ENCODE measurements at places on chromosomes 1 and 21.

DNA sequence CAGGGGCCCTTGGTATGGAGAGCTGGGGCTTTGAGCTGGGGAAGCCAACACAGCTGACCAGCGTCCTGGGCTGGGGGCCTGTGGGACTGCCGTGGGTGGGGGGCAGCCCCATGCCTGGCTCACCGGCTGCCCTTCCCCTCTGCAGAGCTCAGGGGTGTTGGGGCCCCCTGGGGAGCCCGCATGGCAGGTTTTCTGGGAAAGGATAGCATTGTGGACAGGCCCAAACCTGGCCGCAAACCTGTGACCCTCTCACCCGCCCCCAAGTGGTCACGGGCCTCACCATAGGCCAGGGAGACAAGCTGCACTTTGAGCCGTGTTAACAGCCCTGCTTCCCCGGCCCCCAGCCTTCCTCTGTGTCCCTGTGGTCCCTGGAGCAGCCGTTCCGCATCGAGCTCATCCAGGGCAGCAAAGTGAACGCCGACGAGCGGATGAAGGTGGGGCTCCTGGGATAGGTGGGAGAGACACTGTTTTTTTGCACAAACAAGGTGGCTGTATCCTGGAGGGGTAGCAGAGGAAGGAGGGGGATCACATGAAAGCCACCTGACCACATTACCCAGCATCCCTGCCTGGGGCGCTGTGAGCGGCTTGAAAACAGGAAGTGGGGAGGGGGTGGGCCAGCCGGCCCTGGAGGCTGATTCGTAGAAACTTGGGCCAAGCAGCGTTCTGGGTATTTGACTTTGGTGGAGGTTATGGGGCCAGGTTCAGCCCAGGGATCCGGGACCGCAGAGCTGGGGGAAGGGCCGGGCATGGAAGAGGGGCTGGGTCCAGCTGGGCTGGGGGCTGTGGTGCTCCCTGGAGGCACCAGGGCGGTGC, 65.9 kb downstream of the PIK3CD start:
- DNase-seq = peak; percentile 68

GRCh38 chr1:30368651-30369240, 354.6 kb downstream of the MATN1 start:
- DNase-seq = no peak

GRCh38 chr1:168972887-168973286, 133.6 kb upstream of the ATP1B1 start:
- DNase-seq = no peak

- no peak for DNase-seq
Observed at GRCh38 chr1:216910081-216910840, 187.0 kb upstream of the ESRRG start.

- no peak for DNase-seq
Observed at GRCh38 chr1:92957030-92957734, 4.1 kb downstream of the DIPK1A start.

DNA sequence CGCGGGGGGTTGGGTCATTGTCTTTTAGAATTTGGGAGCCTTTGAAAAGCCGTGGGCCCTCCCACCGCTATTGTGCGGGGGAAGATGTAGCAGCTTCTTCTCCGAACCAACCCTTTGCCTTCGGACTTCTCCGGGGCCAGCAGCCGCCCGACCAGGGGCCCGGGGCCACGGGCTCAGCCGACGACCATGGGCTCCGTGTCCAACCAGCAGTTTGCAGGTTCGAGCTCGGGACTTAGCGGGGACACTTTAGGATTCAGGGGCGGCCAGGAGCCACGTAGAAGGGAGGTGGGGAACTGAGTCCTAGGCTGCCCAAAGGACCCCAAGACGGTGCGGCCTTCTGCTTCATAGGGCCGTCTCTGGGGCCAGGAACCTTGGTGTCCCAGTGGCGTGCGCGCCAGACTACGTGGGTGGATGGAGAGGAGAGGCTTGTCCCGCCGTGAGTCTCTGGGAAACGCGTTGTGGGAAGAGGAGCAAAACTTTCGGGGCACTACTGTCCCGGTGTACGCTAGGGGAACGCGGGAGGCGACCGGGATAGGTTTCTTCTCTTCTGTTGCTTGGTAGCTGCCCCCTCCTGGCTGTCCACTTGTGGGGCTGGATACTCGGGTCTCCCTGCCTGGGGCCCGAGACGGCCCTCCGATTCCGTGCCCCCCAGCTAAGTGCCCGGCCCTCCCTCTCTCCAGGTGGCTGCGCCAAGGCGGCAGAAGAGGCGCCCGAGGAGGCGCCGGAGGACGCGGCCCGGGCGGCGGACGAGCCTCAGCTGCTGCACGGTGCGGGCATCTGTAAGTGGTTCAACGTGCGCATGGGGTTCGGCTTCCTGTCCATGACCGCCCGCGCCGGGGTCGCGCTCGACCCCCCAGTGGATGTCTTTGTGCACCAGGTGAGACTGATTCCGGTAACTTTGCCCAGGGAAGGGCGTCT, at the start of gene LIN28A:
LIN28A (plus strand) TSS at position 112 of the 918 bp plus-strand sequence; CDS start at position 187, 75 bp downstream.
- DNase-seq = no peak

- no peak for DNase-seq
Observed at GRCh38 chr1:31836638-31837037, 20.8 kb upstream of the SPOCD1 start.

DNA sequence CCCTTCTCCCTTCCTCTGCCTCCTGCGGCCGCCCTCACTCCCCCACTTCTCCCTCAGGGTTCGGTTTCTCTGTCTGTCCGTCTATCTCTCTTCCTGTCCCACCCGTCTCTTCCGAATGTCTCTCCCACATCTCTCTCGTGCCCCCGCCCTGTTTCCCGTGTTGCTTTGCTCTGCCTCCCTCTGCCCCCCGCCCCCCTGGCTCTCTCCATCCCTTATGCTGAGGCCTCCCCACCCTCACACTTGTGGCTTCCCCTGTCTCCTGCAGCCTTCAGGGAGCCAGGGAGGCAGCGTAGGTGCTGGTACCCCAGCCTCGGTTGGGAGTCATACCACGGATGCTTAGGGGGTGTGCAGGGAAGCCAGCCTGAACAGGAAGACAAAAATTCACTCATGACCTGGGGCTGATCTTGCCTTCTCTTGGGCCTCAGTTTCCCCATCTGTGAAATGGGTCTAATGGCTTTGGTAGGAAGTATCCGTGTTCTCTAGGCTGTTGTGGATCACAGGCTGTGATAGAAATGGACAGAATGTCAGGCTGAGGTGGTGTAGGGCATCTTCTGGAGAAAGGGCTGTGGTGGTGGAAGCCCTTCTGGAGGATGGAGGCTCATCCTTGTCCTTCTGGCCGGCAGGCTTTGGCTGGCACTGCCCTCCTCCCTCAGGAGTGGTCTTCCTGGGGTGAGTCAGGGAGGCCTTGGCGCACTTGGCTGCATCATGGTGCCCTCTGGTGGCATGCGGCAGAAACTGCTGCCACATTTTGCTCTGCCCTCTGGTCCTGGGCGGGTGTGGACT, 55.5 kb downstream of the FOXO6 start:
- peak; percentile 41 for DNase-seq

DNA sequence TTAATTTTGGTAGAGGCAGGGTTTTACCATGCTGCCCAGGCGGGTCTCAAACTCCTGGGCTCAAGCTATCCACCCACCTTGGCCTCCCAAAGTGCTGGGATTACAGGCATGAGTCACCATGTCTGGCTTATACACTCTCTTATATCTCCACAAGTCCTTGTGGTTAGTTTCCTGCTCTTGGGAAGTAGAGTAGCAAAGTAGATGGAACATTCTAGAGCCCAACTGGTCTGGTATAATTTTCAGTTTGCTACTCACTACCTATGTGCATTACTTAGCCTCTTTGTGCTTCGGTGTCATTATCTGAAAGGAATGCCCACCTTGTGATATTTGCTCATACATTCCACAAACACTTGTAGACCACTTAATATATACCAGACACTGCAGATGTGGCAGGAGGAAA, 96.6 kb upstream of the IPO9 start:
- DNase-seq = no peak

DNA sequence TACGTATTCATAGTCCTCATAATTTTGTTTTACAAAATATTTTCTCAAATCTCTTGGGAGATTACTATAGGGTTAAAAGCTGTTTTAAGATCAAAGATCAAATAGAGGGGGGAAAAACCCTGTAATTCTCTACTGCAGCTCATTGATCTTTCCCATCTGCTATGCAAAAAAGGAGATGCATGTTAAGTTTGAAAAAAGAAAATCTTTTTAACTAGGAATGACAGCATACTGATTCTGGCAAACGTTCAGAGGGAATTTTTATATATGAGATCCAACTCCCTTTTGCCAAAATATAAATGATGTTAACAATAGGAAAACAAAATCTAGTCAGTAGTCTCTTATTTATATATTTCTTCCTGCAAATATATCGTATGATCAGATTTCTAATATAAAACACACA, 69.1 kb downstream of the SMYD3 start:
- DNase-seq = no peak

DNA sequence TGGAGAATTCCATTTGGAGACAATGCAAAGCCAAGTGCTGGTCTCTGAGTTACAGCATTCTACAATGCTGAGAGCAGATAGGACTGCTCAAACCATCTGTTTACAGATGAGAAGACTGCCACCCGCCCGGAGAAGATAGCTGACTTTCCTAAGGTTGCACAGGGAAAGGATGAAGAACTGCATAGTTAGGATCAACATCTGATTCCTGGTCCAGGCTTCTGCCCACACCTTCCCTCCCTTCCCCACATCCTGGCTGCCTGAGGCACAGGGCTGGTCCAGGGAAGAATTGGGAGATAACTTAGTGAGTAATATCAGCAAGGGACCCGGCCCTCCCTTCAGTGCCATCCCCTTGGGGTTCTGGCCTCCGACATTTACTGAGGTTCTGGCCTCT, 2.0 kb downstream of the SERINC2 start:
- DNase-seq = no peak

DNA sequence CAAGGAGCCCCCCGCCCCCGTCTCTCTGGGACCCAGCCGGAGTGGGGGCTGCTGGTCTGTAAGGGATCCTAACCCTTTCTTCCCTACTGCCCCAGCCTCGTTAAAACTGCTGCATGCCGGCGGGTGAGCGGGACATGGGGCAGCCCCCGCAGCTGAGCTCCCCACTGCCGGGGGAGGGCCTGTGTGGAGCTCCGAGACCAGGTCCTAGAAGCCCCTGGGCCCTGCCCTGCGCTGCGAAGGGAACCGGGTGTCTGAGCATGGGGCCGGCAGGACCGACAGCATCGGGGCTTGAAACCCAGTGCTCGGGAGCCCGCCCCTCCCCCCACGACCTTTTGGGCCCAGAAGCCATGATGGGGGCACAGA, 9.2 kb upstream of the COL6A1 start:
- DNase-seq = no peak

DNA sequence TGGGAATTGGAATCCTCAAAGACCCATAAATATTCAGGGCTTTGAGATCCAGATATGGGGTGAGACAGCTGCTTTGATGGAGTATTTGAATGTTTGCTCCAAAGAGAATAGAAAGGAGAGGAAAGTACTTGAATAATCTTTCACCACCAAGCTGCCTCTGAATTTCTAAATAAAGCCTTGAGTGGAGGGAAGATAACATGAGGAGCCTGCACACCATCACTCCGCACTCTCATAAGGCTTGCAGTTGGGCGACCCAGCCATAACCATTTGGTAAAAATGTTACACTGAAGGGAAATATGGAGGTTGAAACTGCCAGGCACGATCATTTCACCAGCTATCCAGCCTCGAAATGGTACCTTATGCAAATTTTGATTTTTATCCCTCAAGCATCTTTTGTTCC, 38.4 kb downstream of the VCAM1 start:
- no peak for DNase-seq

- peak; percentile 45 for DNase-seq
Observed at GRCh38 chr21:31132574-31133242, 94.4 kb upstream of the KRTAP19-8 start.

DNA sequence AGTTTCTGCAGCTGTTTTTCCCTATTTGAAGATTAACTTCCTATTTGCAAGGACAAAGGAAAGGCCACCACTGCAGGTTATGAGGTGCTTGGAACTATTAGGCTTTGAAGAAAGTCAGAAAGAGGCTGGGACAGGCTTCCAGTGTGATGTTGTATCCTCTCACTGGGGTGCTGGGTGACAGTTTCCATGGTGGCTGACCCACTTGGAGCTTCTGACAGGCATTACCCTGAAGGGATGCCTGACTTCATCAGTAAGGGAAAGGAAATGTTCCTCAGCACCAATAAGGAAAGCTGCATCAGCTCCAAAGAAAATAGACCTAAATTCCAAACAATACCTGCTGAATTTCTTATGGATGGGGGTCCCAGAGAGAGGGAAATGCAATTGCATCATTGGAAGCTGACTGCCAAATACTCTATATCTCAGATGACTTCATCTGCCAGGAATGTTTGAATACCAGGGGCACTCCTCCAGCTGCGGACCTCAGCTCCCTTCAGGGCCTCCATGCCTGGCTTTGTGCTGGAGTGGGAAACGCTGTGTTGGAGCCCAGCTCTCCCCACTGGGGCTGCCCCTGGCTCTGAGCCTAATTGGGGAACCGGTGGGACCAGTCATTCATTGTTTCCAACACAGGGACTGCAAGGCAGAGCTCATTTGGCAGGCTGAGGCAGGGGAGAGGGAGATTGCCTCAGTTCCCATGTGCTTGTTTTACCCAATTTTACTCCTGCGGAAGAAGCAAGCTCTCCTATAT, 76.6 kb downstream of the RGL1 start:
- no peak for DNase-seq

DNA sequence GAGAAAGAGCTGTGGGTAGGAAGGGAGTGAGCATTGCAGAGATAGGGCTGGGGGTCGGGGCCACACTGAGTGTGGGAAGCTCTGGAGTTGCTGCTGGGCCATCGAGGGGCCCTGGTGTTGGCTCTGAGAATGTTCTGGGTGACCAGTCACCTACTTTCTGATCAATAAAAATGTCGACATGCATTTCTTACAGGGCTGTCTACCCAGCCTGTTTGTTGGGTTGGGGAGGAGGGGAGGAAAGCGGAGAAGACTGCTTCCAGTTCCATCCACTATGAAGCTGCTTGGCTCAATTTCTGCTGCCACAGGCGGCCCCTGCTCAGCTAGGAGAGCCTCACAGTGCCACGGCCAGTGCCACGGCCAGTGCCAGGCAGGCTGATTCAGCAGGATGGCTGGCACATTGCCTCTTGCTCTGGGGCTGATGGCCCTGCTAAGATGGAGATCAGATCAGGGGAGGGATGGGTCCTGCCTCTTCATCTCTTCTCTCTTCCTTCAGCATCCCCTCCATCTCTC, 3.0 kb upstream of the PADI3 start:
- DNase-seq = no peak

GRCh38 chr1:9145714-9146113, 16.8 kb upstream of the GPR157 start:
- no peak for DNase-seq
